ENCODE measurements at places on chromosomes 4 and X.

DNA sequence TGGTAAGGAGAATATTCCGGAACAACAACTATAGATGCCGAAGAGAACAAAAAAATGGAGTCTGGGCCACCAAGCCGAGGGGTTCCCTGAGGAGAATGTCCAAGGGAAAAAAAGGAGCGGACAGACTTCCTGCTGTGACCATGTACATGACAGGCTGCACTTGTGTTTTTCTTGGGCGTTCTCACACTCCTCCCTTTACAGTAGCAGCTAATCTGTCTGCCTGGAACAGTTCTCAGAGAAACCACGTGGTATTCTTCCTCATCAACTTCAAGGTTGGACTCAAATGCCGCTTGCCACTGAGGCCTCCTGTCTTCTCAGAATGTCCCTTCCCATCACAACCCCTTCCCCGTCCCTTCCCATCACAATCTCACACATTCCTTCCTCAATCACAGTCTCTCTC, 30.8 kb upstream of the MTNR1A start:
- no peak for DNase-seq

DNA sequence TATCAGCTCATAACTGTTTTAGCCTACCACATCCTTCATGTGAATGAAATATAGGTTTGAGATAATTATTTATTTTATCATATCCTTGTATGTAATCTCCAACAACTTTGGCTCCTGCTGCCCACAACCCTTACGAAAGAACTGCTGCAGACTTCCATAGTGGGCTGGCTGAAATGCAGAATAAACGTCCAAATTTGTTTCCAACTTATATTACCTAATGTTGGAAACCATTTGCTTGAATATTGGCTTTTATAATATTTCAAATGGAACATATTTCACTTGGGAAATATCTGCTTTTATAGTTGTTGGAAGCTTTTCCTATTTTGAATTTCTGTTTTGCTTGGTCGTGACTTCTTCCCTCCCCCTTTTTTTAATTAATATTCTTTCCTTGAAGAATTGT, 45.0 kb upstream of the ITM2A start:
- no peak for DNase-seq

- no peak for DNase-seq
Observed at GRCh38 chrX:153491351-153491914, 3.3 kb upstream of the BGN start.

- no peak for DNase-seq
Observed at GRCh38 chr4:69124941-69125340, 28.7 kb downstream of the UGT2B7 start.
